ENCODE measurements at places on chromosomes 1 and 21.

DNA sequence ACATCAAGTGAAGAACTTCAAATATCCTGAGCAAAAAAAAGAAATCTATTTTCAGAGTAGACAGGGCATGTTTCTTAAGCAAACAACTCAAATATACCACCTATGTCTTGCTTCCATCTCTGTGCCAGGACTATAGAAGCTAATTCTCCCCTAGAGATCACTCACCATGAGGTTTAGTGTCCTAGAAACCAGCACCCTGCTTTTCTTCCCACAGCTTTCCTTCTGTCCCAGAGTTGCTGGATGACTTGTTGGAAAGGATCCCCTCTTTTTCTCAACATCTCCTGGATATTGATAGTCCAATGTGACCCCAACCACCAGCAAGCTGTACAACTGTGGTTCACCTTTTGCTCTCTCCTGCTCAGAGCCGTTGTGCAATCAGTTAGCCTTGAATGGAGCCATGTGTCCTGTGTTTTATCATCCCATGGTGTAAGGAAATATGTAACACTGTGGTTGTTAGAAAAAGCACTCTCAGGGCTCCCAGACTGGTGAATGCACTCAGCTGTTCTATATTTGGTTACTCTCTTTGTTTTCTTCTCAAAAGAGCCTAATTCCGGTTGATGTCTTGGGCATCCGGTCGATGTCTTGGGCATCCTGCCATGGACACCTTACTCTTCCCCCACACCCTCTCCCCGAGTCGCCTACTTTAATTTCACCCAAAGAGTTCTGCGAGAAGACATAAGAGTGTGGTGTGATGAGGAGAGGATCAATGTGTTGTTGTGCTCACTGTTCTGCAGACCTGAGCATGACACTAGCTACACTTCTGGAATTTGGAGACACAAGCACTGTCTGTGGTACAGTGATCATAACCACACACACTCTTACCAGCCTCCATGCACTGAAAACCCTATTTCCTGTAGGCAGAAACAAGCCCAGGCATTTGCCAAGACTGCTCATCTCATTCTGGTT is 1.7 kb downstream of the TNFSF4 start:
- DNase-seq, result no peak

GRCh38 chr1:43069461-43070050 is 102.5 kb downstream of the EBNA1BP2 start:
- no peak for DNase-seq

DNA sequence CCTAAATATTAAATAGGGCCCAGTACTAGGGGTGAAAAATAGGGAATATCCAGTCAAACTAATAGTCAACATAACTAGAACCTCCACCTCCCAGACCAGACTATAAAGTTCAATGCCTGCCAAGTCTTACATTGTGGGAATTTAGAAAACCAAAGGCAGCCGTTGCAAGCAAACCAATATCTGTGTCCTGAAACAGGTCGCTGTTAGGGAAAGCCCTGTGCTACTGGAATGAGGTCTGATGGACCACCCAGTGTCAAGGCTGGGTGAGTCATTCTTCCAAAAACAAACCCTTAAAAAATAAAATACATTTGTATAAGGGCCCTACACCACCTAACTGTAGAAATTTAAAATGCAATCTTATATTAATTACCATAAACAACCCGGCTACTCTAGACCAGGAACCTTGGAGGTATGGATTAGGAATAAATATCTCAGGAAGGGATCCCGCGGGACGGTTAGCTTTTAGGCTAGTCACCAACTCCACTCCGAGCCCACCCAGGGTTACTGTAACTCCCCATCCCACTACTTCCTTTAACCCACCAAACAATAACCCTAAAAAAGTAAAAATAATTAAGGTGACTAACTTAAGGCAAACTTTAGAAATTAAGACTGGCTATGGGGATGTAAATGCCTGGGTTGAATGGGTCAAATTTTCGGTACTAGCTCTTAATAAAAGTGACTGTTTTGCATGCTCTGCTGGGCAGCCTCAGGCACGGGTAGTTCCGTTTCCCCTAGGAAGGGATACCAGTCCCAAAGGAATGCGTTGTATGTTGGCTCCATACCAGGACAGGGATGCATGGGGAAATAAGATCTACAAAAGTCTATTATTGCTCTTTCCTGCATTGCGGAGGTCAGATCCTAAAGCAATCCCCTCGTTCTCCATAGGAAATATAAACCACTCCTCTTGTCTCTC is 65.4 kb upstream of the TLR5 start:
- no peak for DNase-seq

DNA sequence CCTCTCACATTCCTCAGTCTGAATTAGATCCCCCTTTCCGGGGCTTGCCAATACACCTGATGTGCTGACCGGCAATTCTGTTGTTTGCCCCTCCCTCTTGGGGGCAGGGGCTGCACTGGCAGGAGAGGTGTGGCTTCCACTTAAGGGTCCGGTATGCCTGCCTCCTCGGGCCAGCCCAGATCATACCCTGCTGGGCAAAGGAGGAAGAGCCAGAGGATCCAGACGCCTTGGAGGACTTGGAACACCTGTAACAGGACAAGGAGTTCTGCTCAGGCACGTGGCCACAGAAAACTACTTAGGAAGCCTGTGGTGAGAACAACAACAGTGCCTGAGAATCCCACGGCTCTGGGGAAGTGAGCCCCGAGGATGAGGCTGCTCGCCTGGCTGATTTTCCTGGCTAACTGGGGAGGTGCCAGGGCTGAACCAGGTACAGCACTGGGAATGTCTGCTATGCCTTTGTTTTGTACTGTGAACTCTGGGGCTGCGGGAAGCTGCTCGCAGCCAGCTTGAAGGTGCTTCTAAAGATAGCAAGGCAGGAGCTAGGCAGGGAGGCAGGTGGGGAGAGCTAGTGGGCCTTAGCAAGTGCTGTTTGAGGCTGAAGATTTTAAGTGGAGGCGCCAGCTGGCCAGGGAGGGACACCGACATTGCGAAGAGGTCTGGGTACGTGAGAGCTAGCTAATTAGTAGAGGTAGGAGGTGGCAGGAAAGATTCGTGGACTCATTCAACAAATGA is at the start of gene SMPDL3B:
SMPDL3B (plus strand) TSS at position 183 of the 732 bp plus-strand sequence; CDS start at position 367, 184 bp downstream.
- DNase-seq, result no peak

DNA sequence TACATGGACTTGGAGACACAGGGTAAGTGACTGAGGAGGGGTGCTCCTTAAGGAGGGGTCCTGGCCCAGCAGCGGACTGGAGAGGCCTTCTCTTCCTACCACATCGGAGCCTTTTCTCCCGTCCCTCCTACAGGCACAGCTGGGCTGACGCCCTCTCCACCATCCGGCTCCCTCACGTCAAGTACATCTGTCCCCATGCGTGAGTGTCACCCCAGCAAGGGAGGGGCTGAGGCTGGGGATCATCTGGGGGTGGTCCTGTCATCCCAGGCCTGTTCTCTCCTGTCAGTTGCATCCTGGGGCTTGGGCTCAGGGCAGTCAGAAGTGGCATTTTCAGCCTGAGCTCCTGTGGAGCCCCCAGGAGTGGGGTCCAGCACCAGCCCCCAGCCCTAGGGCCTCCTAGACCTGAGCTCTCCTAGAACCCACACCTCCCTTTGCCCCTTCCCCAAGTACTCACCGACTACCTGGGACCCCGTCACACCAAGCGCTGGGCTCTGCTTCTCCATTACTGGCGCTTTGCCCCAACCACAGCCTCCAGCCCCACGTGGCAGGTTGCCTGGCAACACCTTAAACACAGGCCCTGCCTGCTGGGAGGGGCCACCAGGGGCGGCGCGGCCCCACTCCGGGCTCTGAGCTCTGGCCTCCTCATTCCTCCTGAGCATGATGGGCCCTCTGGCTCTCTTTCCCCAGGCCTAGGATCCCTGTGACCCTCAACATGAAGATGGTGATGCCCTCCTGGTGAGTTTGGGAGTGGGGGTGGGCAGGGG is 2.3 kb downstream of the LYPLA2 start:
- DNase-seq, result no peak

GRCh38 chr1:202998836-202999750 is 8.1 kb upstream of the TMEM183A start:
- DNase-seq, result peak; percentile 39

DNA sequence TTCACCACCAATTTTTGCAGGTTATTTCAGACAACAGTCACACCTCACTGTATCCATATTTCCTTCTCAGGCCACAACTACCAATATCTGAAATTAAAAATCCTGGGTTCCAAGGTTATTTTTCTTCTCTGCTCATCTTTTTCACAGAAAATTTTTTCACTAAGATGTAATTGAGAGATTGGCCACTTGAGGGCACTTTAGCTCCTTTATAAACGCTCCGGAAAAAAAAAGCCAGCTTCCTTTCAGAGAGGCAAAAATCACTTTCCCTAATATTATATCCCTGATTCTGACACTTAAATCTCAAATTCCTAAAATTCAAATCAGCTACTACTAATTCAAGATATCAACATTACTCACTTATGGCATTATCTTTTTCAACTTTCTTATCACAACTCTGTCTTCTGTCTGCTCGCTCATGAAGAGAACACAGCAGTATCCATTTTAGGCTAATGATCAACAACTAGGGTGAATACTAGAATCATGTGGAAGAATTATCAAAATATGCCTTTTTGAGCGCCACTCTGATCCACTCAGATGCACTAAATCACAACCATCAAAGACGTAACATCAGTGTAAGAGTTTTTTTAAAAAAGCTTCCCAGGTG is 101.4 kb upstream of the RGS1 start:
- no peak for DNase-seq

DNA sequence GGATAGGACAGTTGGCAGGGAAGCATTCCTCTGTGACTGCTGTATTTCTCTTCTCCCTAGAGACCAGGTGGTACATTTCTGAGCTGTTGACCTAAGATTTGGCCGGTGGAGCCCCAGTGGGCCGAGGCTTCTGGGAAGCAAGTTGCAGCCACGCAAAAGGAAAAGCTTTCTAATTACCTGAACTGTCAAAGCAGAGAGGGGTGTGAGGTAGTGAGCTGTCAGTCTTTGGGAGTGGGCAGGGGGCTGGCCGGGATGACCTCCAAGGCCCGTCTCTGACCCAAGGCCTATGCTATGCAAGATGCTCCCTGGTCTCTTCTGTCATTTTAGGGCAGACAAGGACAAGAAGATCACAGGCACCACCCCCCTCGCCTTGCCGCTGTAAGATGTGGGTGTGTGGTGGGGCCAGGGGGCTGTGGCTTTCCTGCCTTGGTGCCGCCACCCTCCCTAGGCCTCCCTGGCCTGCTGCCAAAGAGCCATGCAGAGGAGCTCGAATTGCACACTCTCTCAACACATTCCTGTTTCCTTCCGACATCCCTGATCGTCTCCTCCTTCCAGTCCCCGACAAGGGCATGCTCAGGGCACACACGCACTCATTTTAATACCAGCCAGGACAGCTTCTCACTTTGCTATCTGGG is 7.7 kb downstream of the PADI1 start:
- DNase-seq, result peak; percentile 49

GRCh38 chr1:222920169-222920568 is 105.3 kb downstream of the DISP1 start:
- no peak for DNase-seq
